ENCODE measurements at places on chromosomes 13 and 19. TPM values are rescaled to one million over a fixed set of nuclear protein-coding genes. Genes with fewer than 3 reads are reported as not detected.

The S1PR4 gene
- 0.27 TPM for total RNA-seq

The FGF21 gene
- total RNA-seq = not detected

The TSSK6 gene
- total RNA-seq = 0.57 TPM

The MIA gene
- total RNA-seq = not detected

The CBY2 gene
- total RNA-seq = not detected

The LIN7B gene
- total RNA-seq = 1.1 TPM

The ZNF418 gene
- total RNA-seq = 2.4 TPM

The DMKN gene
- total RNA-seq = not detected

The RFXAP gene
- total RNA-seq = 4.2 TPM

The PEPD gene
- 55.9 TPM for total RNA-seq

The CASP14 gene
- total RNA-seq = not detected

The RNF113B gene
- total RNA-seq = not detected

The CEACAM1 gene
- total RNA-seq = 1.5 TPM

The SIGLEC8 gene
- not detected for total RNA-seq

The CKM gene
- not detected for total RNA-seq

The UHRF1 gene
- 47.7 TPM for total RNA-seq

The RYR1 gene
- total RNA-seq = under 0.01 TPM

The REEP6 gene
- 0.57 TPM for total RNA-seq

The PVR gene
- 149 TPM for total RNA-seq

The KANK2 gene
- 53.1 TPM for total RNA-seq

The PDCD2L gene
- 20.4 TPM for total RNA-seq

The SHANK1 gene
- total RNA-seq = 2.9 TPM

The RPL18A gene
- total RNA-seq = 1,499 TPM

The KLF16 gene
- total RNA-seq = 14.4 TPM

The GZMM gene
- total RNA-seq = not detected

The NLRP5 gene
- total RNA-seq = not detected

The CGB3 gene
- total RNA-seq = not detected

The JSRP1 gene
- not detected for total RNA-seq

The SLC15A1 gene
- total RNA-seq = 0.27 TPM

The SYT5 gene
- 0.07 TPM for total RNA-seq

The UBE2L5 gene
- not detected for total RNA-seq

The DCT gene
- total RNA-seq = not detected

The SLC25A41 gene
- total RNA-seq = 0.27 TPM

The NOSIP gene
- 69.1 TPM for total RNA-seq

The ONECUT3 gene
- not detected for total RNA-seq

The FFAR1 gene
- total RNA-seq = not detected

The CEACAM3 gene
- total RNA-seq = not detected

The IFI30 gene
- 1.5 TPM for total RNA-seq

The PCDH17 gene
- 2.2 TPM for total RNA-seq

The ASPDH gene
- not detected for total RNA-seq

The EFNA2 gene
- not detected for total RNA-seq

The IGFL4 gene
- total RNA-seq = not detected
